H4 (cell line): ENCODE measurements at places on chromosomes 5 and 9.
A peak's percentile ranks its signal among the peaks of the same experiment; 100 is the strongest.

DNA sequence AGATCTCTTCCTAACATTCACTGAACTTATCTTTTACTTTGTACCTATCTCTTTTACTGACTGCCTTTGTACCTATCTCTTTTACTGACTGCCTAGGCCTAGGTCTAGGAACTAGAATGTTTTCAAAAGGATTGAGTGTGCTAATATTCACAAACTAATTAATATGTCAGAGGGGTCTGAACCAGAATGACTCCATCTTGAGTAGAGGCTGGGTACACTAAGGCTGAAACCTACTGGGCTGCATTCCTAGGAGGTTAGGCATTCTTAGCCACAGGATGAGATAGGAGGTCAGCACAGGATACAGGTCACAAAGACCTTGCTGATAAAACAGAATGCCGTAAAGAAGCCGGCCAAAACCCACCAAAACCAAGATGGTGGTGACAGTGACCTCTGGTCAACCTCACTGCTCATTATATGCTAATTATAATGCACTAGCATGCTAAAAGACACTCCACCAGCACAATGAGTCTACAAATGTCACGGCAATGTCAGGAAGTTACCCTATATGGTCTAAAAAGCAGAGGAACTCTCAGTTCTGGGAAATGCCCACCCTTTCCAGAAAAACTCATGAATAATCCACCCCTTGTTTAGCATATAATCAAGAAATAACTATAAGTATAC is 2.5 kb upstream of the RHOBTB3 start:
- peak; percentile 73 for DNase-seq

GRCh38 chr5:138391859-138392386 is 39.4 kb downstream of the KDM3B start:
- DNase-seq, result no peak

DNA sequence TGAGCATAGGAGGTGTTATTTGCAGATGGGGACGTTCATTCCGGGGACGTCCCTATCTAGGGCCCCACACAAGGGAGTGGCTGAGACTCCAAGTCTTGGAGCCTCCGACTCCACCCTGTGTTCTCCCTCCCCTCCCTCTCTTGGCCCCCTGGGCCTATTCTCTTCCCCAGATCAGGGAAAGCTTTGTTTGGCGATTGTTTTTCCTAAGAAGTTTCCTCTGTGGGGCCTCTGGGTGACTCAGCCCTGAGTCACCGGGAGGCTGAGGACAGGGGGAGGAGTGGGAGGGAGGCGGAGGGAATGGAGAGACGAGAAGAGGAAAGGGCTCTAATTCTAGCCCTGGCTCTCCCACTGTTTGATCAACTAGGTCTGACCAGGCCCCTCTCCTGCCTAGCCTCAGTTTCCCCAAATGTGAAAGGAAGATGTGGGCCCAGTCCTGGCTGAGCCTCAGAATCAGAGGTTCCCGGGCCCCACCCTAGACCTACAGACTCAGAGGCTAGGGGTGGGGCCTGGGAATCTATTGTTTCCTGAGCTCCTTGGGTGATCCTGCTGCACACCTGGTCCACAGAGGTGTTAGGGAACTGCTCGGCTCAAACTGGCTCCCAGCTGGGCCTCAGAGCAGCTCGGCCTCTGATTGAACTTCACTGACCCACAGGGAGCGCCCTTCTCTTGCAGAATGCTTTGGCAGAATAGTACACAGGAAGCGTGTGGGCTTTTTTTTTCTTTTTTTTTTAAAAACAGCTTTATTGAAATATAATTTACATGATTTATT is 19.2 kb downstream of the GSN start:
- peak; percentile 94 for DNase-seq

GRCh38 chr5:148697180-148697808 is 43.0 kb upstream of the HTR4 start:
- peak; percentile 14 for DNase-seq

GRCh38 chr5:170141636-170142035 is 35.9 kb downstream of the FOXI1 start:
- DNase-seq, result no peak

- no peak for DNase-seq
Measured at GRCh38 chr5:1838013-1838412, 36.8 kb downstream of the NDUFS6 start.

DNA sequence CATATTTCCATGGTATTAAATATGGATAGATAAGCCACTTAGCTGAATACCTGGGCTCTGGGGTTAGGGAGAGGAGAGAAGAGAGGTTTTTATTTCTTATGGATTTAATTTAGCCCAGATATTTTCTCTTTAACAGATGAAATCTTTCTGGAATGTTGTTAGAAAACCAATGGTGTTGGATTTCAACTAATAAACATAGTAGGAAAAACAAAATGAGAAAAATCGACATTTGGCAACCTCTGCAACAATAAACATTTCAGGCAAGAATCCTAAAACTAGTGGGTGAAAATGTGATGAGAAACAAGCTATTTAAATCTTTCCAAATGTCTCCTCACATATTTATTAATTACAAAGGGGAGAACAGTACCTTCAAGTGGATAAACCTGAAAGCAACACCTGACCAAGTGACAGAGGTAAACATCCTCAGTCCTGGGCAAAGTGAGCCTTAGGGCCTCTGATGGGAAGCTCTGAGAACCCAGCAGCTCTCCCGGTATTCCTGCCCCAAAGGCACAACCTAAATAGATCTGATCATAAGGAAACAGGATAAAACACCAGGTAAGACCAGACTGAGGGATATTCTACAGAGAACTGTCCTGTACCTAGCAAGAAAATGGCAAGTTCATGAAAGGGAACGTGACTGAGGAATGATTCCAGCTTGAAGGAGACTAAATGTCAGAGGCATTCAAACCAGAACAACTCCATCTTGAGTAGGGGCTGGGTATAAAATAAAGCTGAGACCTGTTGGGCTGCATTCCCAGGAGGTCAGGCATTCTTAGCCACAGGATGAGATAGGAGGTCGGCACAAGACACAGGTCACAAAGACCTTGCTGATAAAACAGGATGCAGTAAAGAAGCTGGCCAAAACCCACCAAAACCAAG is 163.7 kb downstream of the ESM1 start:
- DNase-seq, result no peak

GRCh38 chr9:29928072-29928471 is 2354.8 kb upstream of the C9orf72 start:
- DNase-seq, result no peak

DNA sequence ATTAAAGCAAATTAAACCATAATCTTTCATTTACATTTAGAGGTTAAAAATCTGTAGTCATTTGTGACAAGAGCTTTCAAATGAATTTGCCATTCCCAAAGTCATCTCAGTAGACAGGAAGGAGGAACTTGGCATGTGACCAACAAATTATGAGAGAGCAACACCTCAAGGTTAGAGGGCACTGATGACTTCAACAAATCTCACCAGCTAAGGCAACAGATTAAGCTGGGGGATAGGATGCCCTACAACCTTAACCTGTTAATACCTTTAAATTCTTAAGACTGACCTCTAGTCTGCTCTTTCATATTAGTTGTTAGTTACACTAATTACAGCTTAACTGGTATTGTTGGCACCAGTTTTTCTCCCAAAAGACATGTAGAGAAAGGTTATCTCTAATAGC is 18.4 kb downstream of the POU5F2 start:
- DNase-seq, result peak; percentile 7

GRCh38 chr5:7529880-7530279 is 133.9 kb downstream of the ADCY2 start:
- no peak for DNase-seq

GRCh38 chr5:69271376-69271775 is 36.7 kb downstream of the CDK7 start:
- peak; percentile 17 for DNase-seq

- DNase-seq, result peak; percentile 21
Measured at GRCh38 chr5:173868096-173868880, 19.9 kb upstream of the CPEB4 start.

DNA sequence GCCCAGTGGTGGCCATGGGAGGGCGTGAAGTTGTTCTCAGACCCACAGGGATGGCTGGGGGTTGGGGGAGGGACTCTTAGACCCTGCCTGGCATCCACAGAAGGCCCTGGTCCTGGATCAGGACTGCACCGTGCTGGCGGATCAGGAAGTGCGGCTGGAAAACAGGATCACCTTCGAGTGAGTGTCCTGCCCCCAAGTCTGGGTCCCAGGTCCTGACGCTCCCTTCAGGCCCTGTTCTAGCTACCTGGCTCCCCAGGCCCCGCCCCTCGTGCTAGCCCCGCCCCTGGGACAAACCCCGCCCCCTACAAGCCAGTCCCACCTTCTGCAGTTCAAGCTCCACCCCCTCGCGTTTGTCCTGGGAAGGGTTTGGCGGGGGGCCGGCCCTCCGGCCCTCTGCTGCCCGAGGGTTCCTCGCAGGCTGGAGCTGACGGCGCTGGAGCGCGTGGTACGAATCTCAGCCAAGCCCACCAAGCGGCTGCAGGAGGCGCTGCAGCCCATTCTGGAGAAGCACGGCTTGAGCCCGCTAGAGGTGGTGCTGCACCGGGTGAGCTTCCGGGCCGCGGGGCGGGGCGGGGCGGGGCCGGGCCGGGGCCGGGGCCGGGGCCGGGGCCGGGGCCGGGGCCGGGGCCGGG is 12.9 kb downstream of the RGS14 start:
- DNase-seq, result peak; percentile 97

- no peak for DNase-seq
Measured at GRCh38 chr5:65815161-65815560, 93.2 kb downstream of the NLN start.

DNA sequence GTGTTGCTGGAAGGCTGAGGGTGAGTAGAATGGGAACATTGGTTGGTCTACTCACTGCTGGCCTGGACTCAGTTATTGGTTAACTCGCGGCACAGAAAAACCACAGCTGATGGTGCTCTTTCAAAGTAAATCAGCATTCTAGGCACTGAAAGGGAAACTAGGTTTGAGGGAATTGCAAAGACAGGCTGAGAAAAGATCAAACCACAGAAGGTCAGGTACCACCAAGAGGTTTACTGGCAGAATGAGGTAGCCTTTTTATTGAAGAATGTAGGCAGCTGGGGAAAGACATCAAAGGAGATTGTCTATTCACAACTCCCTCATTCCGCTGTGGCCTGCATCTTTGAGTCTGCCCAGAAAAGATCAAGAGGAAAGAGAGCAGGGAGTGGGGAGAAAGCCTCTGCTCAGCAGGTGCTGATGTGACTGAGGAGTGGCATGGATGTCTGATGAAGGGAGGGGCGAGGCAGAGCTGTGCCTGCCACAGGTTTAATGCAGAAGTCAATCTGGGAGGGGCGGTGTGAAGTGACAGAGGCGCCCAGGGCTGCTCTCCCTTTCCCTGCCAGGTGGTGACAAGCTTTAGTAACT is 255.5 kb downstream of the MAN2A1 start:
- no peak for DNase-seq

- DNase-seq, result no peak
Measured at GRCh38 chr5:180072556-180072955, 997 bp upstream of the RNF130 start.

DNA sequence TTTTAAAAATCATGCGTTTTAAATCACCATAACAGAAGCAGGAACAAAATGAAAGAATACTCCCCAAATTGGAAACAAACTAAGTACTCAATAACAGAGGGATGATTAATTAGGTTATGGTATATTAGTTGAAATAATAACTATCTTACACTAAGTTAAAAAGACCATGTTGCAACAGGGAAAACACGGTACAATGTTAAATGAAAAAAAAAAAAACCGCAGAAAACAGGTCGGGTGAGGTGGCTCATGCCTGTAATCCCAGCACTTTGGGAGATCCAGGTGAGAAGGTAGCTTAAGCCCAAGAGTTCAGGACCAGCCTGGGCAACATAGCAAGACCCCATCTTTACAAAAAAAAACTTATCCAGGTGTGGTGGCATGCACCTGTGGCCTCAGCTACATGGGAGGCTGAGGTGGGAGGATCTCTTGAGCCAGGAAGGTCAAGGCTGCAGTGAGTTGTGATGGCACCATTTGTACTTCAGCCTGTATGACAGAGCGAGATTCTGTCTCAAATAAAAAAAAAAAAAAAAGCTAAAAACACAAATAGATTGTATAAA is 2.4 kb upstream of the PTPN3 start:
- no peak for DNase-seq

DNA sequence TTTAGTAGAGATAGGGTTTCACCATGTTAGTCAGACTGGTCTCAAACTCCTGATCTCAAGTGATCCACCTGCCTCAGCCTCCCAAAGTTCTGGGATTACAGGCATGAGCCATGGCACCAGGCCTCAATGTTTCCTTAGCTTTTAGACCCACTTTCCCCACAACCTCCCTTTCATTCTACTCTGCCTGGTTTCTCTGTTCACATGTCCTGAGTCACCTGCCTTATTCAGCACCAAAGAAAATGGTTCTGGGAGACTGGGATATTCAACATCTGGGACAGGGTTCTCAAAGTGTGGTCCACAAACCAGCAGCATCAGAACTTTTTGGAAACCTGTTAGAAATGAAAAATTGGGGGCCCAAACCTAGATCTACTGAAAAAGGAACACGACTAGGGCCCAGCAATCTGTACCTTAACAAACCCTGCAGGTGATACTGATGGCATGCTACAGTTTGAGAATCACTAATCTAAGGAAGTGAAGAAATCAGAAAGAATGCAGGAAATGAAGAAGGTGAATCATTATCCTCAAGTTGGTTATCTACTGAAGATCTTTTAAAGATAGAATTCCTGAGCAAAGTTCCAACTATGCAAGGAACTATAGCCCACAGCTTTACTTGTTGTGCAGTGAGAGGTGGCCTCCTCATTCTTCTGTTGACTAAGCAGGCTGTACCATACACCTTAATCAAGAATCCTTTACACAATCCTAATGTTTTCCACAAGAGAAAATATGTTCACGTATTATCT is 51.8 kb upstream of the CTNNAL1 start:
- DNase-seq, result no peak

DNA sequence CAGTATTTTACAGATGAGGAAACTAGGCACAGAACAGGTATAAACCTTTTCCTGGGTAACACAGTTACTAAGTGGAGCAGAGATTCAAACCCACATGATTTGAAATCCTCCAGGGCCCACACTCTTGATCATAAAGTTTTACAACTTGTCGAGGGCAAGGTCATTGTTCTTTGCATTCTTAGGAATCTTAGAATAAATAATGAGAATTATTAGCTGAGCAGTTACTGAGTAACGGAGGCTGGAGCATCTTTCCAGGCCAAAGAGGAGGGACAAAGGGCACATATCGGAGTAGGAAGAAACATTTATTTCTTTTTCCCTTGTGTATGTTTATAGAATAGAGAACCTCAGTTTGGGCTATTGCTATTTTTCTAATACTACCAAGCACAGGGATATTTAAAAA is 27.1 kb upstream of the F2R start:
- no peak for DNase-seq

DNA sequence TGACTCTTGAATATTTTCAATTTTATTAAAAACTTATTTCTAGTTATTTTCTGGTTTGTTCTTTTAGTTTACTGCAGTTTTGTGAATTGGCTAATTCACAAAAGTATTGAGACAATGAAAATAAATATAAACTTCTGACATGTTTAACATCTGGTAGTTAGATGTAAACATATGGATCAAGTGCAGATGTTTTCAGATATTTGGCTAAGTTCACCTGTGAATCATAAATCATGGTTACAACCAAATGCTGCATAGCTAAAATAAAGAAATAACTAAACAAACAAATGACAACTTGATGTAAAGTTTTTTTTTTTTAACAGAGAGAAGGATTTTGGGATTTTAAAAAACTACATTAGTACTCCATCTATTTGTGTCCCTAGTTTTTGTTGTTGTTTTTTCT is 484.6 kb downstream of the SLCO4C1 start:
- DNase-seq, result no peak
